ENCODE measurements at places on chromosomes 2 and 18.

- peak; percentile 16 for DNase-seq
These were observed 82.7 kb downstream of the ORC4 start for GRCh38 chr2:147937744-147938349.

- no peak for DNase-seq
These were observed 109.9 kb upstream of the CD302 start for GRCh38 chr2:159907909-159908308.

GRCh38 chr18:12334366-12334808, 26.3 kb downstream of the TUBB6 start:
- no peak for DNase-seq

DNA sequence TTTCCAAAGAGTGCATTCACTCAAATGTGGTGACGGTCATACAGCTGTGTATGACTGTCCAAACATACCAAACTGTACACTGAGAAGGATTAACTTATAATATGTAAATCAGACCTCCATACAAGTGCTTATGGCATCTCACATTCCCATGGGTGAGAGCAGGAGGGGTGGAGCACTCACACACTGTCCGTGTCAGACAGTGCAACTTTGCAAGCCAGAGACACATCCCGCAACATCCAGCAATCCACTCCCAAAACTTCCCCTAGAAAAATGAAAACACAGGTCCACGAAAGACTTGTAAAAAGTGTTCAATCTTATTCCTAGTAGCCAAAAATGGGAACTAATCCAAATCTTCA, 36.4 kb downstream of the FAM168B start:
- DNase-seq, result no peak

DNA sequence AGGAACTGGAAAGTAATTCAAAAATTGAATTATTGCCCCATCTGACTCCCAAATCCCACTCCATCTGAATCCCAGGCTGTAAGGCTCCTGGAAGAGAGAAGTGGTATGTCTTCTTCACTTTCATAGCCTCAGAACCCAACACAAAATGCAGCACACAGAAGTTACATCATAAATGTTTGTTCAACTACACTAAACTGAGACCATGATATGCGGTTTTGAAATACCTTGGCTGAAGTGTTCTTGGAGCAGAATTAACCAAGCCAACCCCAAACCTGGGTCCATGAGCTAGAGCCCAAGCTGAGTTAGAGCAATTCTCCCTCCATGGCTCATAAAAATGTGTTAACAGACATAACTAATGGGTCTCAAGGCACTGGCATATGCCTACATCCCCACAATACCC, 23.3 kb downstream of the NEB start:
- DNase-seq, result no peak

- peak; percentile 28 for DNase-seq
These were observed 16.2 kb downstream of the SUCLG1 start for GRCh38 chr2:84442888-84443287.

- no peak for DNase-seq
These were observed 98.3 kb upstream of the OTOS start for GRCh38 chr2:240238786-240239185.

GRCh38 chr2:231934441-231935206, 8.4 kb upstream of the NPPC start:
- no peak for DNase-seq

DNA sequence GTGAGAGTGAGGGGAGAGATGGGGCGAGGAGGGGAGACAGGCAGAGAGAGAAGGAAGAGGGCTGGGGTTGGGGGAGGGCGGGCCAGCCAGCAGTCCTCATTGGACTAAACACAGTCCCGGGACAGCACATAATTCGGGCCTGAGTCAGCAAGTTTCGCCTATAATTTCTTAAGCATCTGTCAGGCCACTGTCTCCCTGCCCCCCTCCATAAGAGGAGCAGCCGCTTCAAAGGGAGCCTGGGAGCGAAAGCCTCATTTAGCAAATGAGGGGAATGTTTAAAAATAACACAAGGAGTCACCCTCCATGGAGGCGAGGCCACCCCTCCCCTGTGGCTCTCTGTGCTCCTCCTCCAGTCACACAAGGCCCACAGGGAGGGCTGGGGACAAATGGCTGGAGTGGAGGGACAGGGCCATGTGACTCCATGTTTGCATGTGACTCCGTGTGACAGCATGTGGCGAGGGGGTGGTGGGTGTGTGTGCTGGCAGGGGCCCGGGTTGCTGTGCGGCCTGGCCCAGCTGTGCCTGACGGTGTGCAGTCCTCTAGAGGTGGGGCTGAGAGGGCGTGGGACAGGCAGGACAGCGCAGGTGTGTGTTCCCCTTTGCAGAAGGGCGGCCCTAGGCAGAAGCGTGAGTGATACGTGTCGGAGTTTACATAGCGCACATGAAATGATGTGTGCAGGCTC, 162.4 kb downstream of the CELF4 start:
- DNase-seq, result no peak

- no peak for DNase-seq
These were observed 29.6 kb downstream of the SLC25A12 start for GRCh38 chr2:171864357-171864985.

- DNase-seq, result peak; percentile 81
These were observed 49.2 kb upstream of the NXPH2 start for GRCh38 chr2:138829326-138829919.

DNA sequence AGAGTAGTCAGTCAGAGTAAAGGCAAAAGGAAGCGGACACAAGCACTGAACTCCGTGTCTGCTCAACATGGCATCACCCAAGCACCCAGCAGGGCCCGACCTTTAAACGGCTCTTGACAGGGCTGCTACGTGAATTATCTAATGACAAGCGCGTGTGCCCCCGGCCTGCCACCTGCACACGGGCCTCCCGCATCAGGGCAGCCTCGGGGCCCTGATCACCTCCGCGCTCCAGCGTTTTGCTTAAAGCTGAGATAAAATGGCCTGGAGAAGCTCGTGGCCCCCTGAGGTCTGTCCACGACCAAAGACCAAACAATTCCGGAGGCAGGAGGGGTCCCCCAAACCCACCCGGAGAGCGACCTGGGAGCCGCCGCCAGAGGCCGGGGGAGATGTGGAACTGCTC, 376 bp downstream of the NDUFA10 start:
- DNase-seq, result peak; percentile 22

GRCh38 chr2:219543596-219544358, at the start of the genes CHPF and TMEM198:
TSS of gene CHPF (minus strand) at chr2:219543809. CDS start at chr2:219543538, 271 bp downstream.
TSS of gene TMEM198 (plus strand) at chr2:219544028. CDS start at chr2:219544728, 700 bp downstream.
- DNase-seq, result peak; percentile 97

- DNase-seq, result no peak
These were observed 455.4 kb upstream of the LRRTM4 start for GRCh38 chr2:77977471-77978063.

- DNase-seq, result no peak
These were observed 3.5 kb downstream of the EHD3 start for GRCh38 chr2:31237348-31238017.

GRCh38 chr2:233779722-233780121, 1.6 kb downstream of the MROH2A start:
- DNase-seq, result no peak

DNA sequence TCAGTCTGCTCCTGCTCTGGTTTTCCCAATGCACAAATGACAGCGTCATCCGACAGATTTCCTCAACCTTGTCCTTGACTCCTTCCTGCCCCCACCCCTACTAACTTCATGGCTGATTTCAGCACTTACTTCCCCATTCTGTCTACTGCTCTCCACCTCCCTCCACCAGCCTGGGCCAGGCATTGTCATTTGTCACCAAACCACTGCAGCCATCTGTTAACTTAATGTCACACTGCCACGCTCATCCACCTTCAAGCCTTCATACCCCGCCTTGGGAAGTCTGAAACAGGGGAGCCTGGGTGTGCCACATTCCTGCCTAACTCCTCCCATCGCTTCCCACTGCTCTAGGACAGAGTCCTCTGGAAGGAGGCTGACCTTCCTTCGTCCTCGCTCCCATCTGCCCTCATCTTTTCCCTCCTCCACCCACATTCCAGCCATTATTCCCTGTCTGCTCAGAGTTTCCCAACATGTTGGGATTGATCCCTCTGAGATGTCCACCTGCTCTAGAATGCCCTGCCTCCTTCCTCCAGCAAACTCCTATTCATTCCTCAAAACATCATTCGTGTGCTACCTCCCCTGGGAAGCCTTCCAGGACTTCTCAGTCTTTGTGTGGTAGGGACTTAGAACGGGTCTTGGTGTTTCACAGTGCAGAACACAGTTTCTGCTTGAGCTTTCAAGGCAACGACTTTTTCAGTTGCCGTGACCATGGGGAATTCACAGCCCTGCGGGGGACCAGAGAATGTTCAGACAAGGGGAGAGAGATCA, 42.2 kb upstream of the SMAD7 start:
- peak; percentile 88 for DNase-seq

- DNase-seq, result no peak
These were observed 111.2 kb downstream of the KLF7 start for GRCh38 chr2:207054521-207054920.

DNA sequence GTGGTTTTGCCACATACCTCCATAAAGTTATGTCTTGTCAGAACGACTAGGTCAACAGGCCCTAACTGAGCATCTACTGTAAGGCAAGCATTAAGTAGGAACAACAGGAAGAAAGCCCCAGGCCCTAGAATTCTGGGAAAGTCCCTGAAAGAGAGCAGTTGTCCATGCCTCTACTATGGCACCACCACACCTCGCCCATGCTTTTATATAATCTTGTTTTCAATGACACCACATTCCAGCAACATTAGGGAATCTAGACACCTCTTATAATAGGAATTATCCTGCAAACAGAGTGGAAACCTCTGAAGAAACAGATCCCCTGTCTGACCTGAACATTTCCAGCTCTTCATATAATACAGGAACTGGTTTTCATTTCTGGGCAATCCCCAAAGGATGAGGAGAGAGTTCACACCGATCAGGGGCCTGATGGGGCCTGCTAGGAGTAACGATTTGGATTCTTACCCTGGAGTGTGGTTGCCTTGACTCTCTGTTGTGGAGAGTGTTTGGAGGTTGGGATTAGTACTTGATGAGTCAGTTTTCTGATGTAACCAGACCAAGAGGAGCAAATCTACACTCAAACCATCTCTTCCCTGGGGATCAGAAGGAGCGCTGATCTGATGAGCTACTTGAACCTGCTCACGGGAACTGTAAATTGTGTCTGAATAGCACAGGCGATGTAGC, 31.9 kb upstream of the CEP68 start:
- no peak for DNase-seq
